ENCODE measurements at places on chromosomes 5 and 9.

DNA sequence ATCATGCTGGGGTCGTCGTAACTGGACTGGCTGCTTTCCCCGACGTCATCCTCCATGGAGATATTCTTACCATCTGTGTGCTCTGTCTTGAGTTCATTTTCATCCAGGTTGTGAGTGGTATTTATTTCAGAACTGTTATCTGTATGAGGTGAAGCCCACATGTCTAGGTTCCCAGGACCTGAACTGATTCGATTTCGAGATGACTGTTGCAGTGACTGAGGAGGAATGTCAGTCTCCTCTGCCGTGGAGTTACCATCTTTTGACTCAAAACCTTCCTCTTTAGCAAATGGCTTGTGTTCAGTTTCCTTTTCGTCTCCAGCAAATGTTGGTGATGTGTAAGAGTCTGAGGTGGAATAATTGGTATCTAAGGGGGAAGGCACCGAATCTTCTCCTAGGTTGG lies 55.2 kb upstream of the PCA3 start:
- DNase-seq, result no peak

DNA sequence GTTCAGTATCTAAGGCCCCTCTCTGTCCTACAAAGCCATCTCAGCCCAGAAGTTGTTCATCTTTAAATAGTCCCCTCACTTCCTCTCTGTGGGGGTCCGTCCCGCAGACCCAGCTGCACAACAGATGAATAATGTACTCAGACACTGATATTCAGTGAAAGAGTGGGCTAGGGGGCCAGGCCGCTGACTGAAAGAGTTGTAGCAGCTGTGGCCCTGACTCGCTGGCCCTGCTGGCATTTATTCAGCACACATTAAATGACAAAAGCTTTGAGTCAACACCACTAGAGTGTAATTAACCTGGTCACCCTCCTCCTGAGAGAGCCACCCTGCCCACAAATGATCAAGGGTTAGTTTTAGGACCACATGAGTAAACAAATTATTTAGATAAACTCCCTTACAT lies 76.3 kb downstream of the MED10 start:
- no peak for DNase-seq

DNA sequence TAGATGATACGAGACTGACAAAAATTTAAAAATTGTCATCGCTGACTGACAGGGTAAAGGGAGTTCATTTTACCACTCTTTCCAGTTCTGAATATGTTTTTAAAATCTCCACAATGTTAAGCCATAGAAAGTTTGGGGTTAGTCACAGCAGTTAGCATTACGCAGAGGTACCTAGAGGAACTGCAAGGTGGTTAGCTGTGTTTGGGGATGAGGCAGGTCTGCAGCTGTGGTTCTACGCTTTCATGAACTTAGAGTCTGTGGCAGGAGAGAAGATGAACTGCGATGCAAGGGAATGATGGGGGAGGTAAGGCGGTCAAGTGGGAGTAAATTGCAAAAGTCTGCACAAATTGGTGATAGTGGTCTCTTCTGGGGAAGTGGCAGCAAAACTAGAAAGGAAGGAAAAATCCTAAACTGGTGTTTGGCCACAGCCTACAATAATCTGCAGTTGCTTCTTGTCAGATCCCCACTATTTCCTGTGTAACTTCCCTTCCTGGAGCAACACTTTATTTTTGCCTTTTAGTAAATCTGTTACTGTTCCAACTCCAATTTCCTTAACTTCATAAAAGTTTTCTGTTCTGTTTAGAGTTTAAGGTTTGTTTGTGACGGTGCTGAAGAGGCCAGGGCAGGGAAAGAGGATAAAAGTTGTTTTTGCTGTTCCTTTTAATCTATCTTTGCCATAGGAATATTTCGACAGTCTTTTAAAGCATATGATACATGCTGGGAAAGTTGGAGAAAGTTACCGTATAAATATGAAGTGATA lies 38.6 kb upstream of the SNX2 start:
- DNase-seq, result no peak

GRCh38 chr5:31033295-31033694 lies 160.2 kb upstream of the CDH6 start:
- DNase-seq, result no peak

GRCh38 chr9:127418037-127418471 lies 6.1 kb upstream of the ZNF79 start:
- DNase-seq, result no peak

- DNase-seq, result no peak
Measured at GRCh38 chr5:29796013-29796412, 1397.5 kb upstream of the CDH6 start.
